ENCODE measurements at places on chromosomes 7 and 10.

- DNase-seq, result no peak
These were observed 410.9 kb downstream of the TYW1 start for GRCh38 chr7:67407392-67408071.

DNA sequence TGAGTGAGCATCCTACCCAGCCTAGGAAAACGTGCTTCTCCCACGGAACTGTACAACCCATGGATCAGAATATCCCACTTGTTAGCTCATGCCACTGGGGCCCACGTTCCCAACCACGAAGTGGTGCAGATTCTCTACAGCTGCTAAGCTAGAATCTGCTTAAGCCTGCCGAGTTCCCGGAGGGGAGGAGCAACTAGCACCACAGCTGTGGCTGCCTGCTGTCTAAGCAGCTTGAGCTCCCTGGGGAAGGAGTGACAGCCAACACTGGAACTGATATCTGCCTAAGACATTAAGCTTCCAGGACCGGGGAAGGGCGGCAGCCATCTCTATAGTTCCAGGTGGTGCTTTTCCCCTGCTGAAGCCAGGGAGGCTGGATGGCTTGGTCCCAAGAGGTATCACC lies 334.7 kb upstream of the CHRM2 start:
- DNase-seq, result no peak

DNA sequence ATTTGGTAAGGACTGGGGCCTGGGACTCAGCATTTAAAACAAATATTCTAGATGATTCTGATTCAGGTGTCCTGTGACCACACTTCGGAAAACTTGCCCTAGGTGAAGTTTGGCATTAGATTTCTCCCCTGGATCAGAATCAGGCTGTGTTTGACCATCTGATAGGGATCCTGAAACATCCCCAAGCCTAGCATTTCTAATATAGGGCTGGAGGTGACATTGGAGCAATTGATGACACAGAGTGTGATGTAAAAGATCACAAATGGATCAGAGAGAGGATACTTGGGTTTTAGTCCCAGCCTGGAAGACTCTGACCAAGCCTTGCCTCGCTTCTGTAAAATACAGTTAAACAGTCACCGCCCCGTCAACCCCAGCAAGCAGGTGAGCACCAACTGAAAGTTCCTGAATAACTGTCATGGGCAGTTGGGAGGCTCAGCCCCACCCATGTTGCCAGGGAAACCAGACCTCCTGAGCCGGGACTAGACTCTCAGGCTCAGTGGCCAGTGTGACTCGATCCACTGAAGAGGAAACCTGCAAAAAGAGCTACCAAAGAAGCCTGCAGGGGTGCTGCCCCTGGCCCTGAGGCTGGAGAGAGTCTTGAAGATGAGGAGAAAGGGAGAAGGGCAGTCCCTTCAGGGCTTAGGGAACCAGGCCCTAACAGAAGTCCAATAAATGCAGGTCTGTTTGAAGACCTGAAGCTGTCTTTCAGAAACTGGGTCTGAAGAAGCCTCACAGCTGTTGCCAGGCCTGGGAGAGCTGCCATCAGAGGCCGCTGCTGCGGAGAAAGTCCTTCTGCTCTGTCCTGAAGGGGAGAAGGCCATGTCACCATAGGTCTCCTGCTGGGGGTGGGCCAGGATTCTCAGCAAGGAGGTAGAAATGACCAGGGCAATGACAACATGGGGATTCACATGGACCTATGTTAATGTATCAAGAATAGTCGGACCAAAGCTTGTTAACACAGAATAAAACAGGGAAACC lies 126.1 kb upstream of the KCNMA1 start:
- no peak for DNase-seq

- no peak for DNase-seq
These were observed 313.5 kb downstream of the TCERG1L start for GRCh38 chr10:130998046-130998435.

GRCh38 chr7:25391295-25391861 lies 163.1 kb upstream of the NPVF start:
- no peak for DNase-seq

- no peak for DNase-seq
These were observed 125.6 kb upstream of the RHEB start for GRCh38 chr7:151645311-151645710.

DNA sequence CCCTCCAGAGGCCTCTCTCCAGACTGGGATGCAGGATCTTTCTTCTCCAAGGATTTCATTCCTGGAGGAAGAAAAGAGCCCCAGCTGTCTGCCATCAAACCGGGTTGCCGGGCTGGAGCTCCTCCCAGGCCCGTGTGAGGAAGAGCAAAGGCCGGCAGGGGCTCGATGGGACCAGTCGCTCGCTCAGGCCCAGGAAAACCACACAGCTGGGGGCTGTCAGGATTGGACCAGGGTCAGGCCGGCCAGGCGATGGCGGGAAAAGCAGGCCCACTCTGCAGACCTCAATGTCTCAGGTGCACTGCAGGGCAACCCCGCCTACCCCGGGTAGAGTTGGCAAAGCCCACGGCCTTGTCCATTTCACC lies 98.1 kb upstream of the DNAAF5 start:
- no peak for DNase-seq

DNA sequence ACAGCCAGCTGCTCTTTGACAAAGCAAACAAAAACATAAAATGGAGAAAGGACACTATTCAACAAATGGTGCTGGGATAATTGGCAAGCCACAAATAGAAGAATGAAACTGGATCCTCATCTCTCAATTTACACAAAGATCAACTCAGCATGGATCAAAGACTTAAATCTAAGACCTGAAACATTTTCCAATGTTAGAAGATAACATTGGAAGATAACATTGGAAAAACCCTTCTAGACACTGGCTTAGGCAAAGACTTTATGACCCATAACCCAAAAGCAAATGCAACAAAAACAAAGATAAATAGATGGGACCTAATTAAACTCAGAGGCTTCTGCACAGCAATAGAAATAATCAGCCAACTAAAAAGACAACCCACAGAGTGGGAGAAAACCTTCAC lies 425.7 kb upstream of the SEMA3D start:
- no peak for DNase-seq

DNA sequence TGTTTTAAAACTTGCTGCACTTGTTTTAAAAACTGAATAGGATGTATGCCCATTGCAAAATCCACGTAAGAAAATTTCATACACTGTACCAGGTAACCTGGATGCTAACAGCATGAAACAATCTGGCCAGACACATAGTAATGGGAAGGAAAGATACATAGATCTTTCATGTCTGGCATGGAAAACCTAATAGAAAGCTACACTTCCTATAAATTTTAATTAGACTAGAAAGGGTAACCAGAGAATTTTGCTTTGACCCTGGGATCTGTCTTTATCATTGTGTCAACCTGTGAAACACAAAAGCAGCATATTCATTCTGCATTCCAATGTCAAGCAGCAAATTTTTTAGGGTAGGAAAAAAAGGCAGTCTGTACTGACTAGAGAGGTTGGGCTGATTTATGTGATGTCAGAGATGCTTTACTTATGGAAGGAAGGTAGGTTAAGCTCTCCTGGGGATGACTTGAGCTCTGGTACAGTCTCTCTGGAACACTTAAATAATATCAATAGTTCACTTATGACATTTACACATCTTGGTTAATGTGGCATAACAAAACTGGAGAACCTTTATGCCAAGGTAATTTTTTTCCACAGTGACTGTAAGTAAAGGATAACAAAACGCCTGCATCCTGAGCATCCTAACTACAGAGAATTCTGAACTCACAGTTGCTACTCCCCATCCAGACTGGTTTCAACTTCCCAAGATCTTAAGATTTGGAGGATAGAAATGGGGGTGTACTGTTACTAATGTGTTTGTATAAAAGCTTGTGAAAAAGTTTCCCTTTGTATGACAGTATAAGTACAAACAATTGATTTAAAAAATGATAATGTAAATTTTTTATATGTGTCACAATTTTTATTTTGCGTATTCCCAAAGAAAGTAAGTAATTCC lies 44.7 kb downstream of the DOCK4 start:
- DNase-seq, result no peak

DNA sequence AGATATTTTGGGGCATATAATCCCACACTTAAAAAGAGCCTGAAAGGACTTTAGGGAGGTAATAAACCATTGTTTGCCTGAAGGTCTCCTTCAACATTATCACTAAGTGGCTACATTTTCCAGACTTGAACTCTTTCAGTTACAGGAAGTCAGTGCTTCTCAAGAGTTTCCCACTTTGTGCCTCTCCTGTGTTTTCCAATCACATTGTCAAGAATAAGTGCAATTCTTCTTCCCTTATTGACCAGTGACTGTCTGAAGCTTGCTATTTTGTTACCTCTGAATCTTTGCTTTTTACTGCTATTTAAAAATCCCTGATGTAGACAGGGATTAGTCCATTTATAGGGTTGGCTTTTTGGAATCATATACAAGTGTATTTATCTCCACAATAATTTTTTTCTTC lies 346.7 kb upstream of the ANKRD30A start:
- DNase-seq, result no peak

Measured in H1 (cell line).